ENCODE measurements at places on chromosomes 3 and 15.
A peak's percentile ranks its signal among the peaks of the same experiment; 100 is the strongest.

DNA sequence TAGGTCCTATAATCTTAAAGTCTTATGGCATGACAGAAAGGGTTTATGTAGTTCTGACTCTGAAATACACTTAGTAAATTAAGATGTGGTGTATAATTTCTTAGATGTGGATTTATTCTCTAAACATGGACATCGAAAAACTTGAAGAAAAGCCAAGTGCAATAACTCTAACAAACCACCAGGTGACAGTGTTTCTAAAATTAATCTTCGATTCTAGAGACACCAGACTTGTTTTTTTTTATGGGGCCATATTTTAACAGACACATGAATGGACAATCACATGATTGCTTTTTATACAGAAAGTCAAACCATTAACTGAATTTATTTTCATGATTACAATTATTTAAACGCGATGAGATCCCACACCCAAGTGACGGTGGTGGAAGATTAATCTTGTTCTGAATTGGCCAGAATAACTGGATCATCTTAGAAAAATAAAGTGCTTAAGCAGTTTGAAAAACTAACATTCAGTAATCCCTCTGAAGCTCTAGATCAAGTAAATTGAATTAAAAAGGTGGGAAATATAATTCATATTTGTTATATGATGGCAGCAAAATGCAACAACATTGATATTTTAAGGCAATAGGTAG, 305.1 kb downstream of the LSAMP start:
- no peak for DNase-seq

- DNase-seq: no peak
These were observed 3.1 kb upstream of the RAD54L2 start for GRCh38 chr3:51535146-51536019.

- DNase-seq: no peak
These were observed 109.0 kb downstream of the TP63 start for GRCh38 chr3:189740156-189740555.

GRCh38 chr15:29099131-29099880, 170.3 kb downstream of the NSMCE3 start:
- DNase-seq: no peak

DNA sequence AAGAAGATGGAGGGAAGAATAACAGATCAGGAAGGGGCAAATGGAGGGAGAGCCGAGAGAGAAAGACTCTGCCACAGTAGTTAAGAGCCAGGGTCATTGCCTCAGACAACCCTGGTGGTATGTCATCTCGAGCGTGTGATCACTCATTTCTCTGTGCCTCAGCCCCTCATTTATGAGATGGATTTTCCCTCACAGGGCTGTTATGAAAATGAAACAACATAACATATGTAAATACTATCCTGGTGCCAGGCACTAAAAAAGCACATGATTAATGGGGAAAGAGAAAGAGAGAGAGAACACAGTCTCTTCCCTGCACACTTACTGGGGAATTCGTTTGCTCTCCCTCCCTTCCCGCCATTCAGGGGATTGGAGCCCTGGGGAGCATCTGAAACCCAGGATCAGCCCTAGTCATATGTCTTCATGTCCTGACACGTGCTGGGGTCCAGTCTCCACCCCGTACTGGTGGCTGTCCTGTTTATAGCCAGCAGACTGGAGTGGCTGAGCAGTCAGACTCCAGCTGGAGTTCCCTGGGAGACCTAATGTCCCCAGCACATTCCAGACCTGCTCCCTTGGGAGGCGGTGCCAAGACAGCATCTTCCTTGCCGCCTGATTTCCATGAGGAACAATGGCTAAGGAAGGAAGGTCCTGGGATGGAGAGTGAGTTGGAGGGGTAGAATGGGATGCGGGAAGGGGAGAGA, 14.7 kb upstream of the AMOTL2 start:
- DNase-seq: no peak

DNA sequence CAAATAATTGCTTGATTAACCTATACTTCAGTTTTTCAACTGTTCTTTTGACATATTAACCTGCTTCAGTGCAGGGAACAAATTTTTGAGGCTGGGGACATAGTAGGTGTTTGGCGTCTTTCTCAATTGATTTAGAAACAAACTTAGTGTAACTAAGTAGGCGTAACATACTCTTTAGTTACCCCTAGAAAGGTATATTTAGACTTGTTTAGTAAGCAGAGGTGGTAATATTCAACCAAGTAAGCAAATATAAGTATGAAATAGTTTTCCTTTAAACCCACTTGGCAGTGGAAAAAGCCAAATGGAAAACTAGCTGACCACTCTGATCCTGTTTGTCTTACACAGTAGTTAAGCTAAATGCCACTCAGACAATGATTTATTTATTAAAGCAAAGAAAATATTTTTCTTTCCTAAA, 113.2 kb downstream of the MBNL1 start:
- no peak for DNase-seq

DNA sequence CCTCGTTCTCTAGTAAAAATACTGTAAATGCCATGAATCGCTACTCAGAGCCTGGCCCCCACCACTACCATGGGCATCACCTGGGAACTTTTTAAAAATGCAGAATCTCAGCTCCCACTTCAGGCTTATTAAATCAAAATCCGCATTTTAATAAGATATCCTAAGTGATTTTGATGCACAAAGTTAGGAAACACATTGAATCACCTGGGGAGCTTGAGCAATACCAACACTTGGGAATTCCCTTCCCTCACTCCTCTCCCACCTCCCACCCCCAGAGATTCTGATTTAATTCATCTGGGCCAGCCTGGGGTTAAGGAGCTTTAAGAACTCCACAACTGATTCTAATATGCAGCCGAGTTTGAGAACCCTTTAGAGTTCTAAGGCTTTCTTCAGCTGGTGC, 26.8 kb downstream of the RLBP1 start:
- no peak for DNase-seq

- no peak for DNase-seq
These were observed 8.1 kb upstream of the GAP43 start for GRCh38 chr3:115615001-115615814.

- no peak for DNase-seq
These were observed 77.3 kb upstream of the NR2F2 start for GRCh38 chr15:96253006-96253747.

DNA sequence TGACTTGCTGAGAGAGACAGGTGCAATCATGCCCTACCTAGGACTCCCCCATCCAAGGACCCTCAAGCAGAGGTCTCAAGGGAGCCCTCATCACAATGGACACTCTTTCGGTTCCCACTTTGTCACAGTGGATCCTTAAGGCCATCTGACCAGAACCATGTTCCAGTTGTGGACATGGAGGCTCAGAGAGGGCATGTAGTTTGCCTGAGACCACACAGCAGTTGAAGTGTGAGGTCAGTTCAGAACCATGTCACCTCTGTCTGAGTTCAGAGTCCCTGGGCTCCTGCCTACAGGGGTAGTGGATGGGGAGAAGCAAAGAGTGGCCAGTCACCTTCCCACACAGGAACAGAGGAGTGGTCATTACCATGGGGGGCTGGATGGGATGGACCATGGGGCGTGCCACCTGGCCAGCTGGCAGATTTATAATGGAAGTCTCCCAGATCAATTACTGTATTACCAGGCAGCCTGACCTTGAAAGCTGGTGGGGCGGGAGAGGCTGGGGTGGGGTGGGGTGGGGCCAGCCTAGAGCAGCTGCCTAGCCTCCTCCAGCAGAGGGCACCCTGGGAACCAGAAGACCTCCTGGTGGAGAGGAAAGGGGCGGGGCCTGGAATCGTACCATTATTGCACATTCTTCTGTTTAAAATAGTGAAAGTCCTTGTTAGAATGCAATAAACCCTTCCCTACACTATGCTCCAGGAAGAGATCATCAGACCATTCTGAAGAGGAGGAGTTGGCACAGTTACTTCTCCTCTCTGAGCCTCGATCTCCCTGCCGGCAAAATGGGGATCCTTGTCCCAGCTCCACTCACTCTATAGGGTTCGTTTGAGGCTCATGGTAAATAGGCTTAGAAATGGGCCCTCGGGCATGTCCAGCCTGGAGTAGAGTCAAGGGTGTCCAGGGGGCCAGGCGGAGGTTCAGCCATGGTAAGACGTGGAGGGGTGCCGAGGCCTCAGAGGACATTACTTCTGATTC, 26.9 kb upstream of the LINGO1 start:
- peak; percentile 75 for DNase-seq

DNA sequence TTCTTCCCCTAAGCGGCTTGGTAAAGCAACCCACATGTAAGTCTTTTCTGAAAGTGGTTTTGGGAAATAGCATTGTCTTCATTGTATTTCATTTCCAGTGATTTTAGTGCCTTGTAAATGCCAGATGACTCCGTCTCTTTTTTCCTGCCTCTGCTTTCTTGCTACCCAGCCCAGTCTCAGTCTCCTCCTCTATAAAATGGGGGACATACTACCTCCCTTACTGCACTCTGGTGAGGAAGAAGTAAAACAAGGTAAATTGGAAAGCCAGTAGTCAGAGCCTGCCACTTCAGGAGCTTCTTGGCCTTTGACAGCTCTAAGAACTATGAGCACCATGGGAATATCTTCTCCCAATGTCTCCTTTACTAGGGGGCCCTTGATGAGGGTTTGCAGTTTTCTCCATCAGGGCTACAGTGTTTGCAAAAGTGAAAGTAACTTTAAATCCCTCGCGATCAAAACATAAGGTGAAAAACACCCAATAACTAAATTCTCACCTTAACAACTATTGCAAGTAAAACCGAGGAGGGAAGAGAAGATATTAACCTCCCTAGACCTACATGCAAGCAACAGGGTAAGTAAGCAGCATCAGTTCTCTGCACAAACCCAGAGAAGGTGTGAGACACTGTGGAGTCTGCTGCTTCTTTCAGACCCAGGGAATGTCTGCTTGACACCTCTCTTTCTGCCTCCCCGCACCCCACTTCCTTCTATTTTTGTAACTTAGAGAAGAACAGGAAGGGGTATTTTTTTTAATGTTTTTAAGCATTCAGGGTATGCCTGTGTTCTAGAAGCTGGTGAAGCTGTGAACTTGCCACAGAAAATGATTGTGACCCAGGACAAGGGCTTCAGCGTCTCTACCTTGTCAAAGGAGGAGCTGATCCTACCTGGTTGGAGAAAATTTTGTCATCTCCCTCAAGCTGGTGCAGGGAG, 159.1 kb upstream of the EOMES start:
- DNase-seq: no peak

- DNase-seq: no peak
These were observed 1213.9 kb downstream of the OTOL1 start for GRCh38 chr3:162710332-162711112.

DNA sequence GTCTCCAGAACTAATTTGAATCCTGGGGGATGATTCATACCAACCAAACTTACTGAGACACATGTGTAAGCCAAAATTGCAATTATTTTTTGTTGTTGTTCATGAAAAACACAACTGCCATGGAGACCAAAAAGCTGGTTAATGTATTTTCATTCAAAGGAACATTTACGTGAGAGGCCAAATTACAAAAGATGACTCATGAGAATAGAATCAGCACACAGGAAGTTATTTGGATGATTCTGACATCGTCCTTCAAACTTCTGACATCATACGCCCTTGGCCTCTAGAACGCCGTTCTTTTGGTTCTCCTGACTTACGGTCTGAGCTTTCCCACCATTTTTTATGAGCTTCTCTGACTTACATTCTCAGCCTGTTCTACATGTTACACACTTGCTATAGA, 3.0 kb upstream of the ZNF280D start:
- no peak for DNase-seq

DNA sequence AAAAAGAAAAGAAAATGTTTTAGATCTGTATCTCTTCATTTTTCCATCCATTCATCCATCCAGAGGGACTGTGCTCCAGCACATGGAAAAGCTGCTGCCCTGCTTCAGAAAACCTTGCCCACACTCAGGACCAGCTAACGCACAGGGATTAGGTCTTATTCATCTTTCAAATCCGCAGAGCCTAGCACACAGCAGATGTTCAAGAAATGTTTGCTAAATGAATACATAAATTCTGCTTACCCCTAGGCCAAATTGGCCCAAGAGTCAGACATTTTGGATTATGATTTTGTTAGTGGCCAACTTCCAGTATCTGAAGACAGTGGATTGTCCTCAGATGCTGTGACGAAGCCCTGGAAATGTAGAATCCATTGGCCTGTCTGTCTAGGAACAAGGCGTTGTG, 71.4 kb downstream of the GHSR start:
- DNase-seq: no peak

GRCh38 chr15:57777003-57777402, 70.5 kb downstream of the POLR2M start:
- DNase-seq: no peak

GRCh38 chr3:138944929-138945708, 1.8 kb downstream of the FOXL2 start:
- DNase-seq: no peak

DNA sequence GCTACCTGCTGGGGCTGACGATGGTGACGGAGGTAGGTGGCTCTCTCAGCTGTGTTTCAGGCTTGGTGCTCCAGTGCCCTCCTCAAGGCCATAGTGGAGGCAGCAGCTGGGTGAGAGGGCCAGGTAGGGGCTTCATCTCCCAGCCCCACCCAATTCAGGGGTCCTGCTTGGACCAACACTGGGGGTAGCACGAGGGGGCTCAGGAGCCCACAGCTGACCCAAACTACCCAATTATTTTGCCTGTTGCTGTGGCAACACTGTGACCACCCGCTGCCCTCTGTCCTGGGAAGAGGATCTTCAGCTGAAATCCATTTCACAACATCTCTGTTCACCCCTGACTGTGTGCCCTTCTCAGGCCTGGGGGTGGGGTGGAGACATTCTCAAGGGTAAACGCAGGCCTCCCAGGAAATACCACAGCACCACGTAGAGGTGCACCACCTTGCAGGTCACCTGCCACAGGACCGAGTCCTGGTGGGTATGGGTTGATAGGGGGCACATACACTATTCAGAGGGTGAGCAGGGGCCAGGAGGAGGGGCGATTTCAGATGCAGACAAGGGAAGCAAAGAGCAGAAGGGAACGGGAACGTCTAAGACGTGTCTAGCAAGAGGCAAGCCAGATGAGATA, 62.7 kb downstream of the GRIP2 start:
- no peak for DNase-seq

GRCh38 chr15:100373120-100373896, 31.5 kb upstream of the ADAMTS17 start:
- no peak for DNase-seq

GRCh38 chr3:149333176-149333859, at the start of gene TM4SF18:
TSS of gene TM4SF18 (minus strand) at chr3:149333636. CDS start at chr3:149333382, 254 bp downstream.
- DNase-seq: no peak
